ENCODE measurements at places on chromosomes 6 and 20. TPM values are rescaled to one million over a fixed set of nuclear protein-coding genes. Genes with fewer than 3 reads are reported as not detected.

The DSP gene
- total RNA-seq, result 0.22 TPM

The SYCP2 gene
- 1.5 TPM for total RNA-seq

The BPIFB1 gene
- total RNA-seq, result not detected

The CCN5 gene
- total RNA-seq, result not detected

The NKAIN2 gene
- total RNA-seq, result not detected

The HAO1 gene
- total RNA-seq, result not detected

The ESR1 gene
- 0.54 TPM for total RNA-seq

The OR2J3 gene
- total RNA-seq, result not detected

The ALDH8A1 gene
- 0.24 TPM for total RNA-seq

The TMC2 gene
- not detected for total RNA-seq

The PHACTR3 gene
- total RNA-seq, result not detected

DNA sequence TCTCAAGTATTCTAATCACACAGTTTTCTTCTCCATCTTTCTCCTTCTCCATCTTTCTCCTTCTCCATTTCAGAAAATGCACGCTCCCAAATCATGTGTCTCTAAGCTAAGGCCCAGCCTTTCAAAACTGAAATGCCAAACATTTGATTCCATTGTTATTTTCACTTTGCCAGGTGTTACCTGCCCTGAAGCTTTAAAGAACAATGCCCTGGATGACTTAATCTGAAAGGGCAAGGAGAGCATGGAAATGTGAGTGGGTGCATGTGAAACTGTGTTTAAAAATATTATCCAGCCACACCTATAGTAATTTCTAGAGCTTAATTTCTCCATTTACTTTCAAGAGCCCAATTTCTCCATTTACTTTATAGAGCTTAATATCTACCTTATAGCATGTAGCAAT, 42.4 kb upstream of the GCLC start:
- no peak for DNase-seq

DNA sequence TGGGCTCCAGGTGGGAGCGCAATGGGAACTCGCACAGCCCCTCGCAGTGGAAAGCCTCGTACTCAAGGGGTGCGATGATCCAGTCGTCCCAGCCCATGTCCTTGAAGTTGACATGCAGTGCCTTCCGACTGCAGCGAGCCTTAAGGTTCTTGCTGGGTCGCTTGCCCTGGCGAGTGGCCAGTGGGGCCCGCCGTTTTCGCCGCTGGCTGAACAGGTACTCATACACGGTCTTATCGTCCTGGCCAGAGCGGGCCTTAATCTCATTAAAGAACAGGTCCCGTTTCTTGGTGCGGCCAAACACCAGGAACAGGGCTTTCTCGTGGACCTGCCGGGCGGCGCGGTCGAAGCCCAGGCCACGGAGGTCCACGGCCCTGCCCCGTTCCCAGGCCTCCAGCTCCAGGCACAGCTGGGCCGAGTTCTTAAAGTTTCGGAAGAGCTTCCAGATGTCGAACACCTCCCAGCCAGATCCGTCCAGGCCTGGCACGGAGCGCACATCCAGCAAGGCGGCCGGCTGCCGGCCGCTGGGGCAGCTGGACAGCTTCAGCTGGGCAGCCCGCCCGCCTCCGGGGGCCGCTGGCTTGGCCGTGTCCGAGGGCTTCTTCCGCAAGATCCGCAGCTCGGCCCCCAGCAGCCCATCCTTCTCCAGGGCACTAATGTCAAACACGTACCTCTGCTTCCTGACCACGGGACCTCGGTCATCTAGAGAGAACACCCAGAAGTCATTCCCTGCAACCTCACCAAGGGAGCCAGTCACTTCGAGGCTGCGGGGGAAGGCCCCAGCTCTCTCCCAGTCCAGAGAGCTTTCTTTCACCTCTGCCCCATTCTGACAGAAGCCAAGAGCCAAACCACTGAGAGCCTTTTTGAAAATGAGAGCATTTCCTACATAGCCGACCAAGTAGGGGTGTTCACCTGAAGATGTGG, 3.7 kb downstream of the GDF5 start:
- no peak for DNase-seq

GRCh38 chr6:40796260-40797221, 209.4 kb upstream of the LRFN2 start:
- no peak for DNase-seq

- DNase-seq, result no peak
Observed at GRCh38 chr20:32610472-32611218, 25.5 kb upstream of the NOL4L start.

DNA sequence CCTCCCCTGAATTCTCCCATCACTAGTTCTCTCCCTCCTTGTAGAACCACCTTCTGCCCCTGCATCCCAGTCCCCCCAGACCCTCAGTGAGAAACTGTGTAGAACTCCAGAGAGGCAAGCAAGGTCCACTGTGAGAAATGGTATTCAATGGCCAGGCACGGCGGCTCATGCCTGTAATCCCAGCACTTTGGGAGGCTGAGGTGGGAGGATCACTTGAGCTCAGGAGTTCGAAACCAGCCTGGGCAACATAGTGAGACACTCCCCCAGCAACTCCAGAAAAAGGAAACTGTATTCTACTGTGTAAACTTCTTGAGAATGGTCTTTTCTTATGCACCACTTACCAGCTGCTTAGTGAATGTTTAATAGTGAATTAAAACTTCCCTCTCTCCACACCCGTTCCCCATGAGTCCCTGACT, 8.2 kb upstream of the CD83 start:
- no peak for DNase-seq

DNA sequence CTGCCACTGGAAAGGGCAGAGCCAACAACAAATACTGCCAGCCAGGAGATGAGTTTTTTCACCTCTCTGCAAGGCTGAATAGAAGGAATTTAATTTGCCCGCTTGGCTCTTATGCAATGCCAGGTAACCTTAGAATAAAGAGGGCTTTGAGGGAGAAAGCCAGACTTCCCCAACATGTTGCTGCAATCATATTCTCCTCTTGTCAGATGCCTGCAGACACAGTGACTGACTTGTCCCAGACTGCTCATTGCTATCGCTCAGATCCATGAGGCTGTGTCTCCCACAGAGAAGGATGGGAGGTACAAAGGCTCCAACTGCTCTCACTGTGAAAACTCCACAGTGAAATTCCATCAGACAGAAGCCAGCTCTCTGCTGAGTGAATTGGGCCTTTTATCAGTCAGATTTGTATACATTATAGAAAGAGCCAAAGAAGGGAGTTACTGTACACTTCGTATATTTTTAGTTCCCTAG, 517.0 kb upstream of the ID4 start:
- no peak for DNase-seq

GRCh38 chr6:14026831-14027539, 90.6 kb upstream of the CD83 start:
- DNase-seq, result no peak

GRCh38 chr6:113980937-113981554, 10.1 kb upstream of the HDAC2 start:
- peak; percentile 17 for DNase-seq

DNA sequence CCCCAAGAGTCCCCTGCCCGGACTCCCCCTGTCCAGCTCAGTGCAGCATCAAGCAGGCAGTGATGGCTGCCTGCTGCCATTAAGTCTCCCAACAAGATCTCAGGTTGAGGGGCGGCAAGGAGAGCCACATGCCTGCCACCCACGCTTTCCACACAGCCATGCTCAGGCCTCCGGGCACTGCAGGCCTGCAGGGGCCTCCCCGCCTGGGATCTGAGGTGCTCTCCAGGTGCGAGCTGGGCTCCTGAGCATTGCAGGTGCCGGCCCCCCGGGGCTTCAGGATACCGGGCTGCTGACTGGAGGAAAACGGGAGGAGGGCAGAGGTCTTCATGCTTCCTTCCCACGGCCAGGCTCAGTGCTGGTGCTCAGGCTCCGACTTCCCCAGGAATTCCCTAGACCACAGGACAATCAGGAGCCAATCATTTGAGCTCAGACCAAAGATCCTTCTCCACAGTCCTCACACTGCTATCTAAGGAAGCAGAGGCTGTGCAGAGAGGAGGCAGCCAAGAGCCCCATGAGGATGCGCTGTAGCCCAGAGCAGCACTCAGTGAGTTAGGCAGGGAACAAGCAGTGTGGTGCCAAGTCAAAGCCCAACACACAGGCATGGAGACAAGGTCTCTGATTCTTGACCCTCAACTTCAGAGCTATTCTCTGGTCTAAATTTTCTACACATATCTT, 52.7 kb downstream of the PYGB start:
- DNase-seq, result no peak

- DNase-seq, result no peak
Observed at GRCh38 chr20:58384821-58385220, 4.2 kb upstream of the VAPB start.

DNA sequence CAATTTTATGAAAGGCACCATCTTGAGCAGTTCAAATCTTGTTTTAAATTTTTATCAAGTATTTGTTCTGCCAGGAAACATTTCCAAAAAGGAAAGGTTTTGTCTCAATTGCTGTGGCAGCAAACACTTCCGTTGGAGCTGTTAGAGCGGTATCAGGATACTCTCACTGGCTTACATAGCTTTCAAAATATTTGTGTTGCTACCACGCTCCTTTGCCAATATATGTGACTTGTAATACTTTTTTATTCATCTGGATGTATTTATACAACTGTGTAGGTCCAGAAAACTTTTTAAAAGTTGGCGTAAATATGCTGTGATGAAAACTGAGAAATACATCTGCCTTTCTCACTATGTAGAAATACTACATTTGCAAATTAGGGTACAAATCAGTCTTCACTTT, 37.8 kb upstream of the NHSL1 start:
- DNase-seq, result no peak

- DNase-seq, result peak; percentile 75
Observed at GRCh38 chr6:26097268-26097875, 10.1 kb downstream of the HFE start.

DNA sequence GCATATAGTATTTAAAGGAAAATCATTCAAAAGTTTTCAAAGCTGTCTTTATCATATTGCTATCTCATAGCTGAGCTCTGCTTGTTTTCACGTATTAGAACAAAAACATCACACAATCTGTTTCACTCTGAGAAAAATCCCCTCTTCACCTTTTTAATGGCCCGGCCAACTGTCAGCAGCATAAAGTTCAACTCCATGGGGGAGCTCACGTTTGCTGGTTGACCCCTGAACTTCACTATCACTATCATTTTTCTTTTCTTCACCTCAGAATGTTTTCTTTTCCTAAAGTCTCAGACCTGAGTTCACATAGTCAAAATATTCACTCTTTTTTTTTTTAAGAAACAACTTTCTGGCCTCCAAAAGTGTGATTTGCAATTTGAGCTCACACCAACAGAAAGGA, 374.4 kb upstream of the MARCKS start:
- DNase-seq, result no peak

GRCh38 chr20:53859684-53860083, 210.7 kb downstream of the BCAS1 start:
- DNase-seq, result no peak

GRCh38 chr20:59947376-59947775, 7.2 kb downstream of the FAM217B start:
- DNase-seq, result no peak

DNA sequence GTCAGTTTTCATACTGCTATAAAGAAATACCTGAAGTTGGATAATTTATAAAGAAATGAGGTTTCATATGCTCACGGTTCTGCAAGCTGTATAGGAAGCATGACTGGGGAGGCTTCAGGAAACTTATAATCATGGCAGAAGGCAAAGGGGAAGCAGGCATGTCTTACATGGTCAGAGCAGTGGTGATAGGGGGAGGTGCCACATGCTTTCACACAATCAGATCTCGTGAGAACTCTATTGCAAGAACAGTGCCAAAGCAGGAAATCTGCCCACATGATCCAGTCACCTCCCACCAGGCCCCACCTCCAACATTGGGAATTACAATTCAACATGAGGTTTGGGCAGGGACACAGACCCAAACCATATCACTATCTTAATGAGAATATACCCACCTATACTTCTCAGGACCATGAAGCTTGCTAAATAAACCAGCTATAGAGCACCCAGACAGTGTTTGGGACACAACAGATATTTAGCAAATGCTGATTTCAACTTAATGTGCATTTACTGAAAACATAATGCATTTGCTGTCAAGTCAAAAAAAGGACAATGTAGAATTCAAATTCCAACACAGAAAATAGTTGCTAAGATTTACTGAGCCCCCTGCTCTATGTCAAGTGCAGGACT, 63.8 kb downstream of the TNFRSF21 start:
- DNase-seq, result no peak

DNA sequence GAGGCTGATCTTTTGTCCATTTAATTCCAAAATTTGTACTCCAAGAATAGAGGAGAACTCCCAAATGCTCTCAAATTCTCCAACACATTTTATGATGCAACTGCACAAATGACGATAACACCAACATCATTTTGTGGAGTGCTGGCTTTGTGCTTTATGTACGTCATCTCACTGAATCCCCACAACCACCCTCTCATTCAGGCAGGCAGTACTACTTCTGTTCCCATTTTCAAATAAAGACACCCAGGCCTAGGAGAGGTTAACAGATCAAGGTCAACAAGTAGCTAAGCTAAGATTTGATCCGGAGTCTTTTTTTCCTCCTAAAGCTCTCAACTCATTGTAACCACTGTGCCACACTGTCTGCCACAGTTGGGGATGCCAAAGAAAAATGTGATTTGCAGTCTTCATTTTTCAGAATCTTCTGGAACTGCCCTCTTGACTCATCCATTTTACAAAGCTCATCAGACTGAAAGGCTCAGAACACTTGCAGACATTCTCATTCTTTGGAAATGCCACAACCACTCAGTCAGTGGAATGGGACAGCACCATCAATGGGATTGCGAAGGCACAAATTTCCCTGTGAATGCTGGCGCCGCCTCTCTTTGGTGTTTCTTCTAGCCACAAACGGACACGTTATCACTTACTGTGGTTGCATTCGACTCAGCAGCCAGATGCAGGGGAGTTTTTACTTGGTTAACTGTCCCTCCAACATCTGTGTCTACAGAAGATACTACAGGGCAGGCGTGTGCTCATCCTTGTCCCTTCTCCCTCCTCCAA, 184.4 kb downstream of the GJA10 start:
- peak; percentile 91 for DNase-seq

GRCh38 chr6:158142789-158143188, 25.3 kb downstream of the SERAC1 start:
- no peak for DNase-seq

GRCh38 chr20:45497971-45498494, 17.4 kb downstream of the SPINT3 start:
- DNase-seq, result no peak

GRCh38 chr6:124355146-124355545, 551.5 kb downstream of the NKAIN2 start:
- no peak for DNase-seq

GRCh38 chr20:34024723-34025351, 31.1 kb downstream of the RALY start:
- DNase-seq, result no peak

Measured in activated naive CD4-positive, alpha-beta T cell treated with anti-CD3 and anti-CD28 coated beads for 36 hours (primary cell).